Aortic smooth muscle cell (primary cell): ENCODE measurements at places on chromosomes 12 and 14. TPM values are rescaled to one million over a fixed set of nuclear protein-coding genes. Genes with fewer than 3 reads are reported as not detected.

The BBOF1 gene
- 7.8 and 9.3 TPM in 2 replicates for total RNA-seq

The KRT71 gene
- not detected in 2 replicates for total RNA-seq

The CMKLR1 gene
- total RNA-seq: 6.5 and 15.3 TPM in 2 replicates

The HOTAIR gene
- total RNA-seq: not detected in 2 replicates

The ZDHHC17 gene
- total RNA-seq: 64.3 and 74.2 TPM in 2 replicates

The TMEM63C gene
- 0.26 TPM in 1 of 2 replicates, not detected in the other for total RNA-seq

The HHIPL1 gene
- total RNA-seq: 5.7 and 6.7 TPM in 2 replicates

The PEBP1 gene
- total RNA-seq: 268 and 269 TPM in 2 replicates

The NXPH4 gene
- 1.2 and 1.5 TPM in 2 replicates for total RNA-seq

The SERPINA1 gene
- not detected in 2 replicates for total RNA-seq

The NUDT4 gene
- 53.9 and 92.6 TPM in 2 replicates for total RNA-seq

The OVCH1 gene
- total RNA-seq: 0.12 and 0.26 TPM in 2 replicates

The PARP2 gene
- total RNA-seq: 7.9 and 9.2 TPM in 2 replicates

The CCDC38 gene
- total RNA-seq: under 0.01 TPM in 2 replicates

The GRIP1 gene
- total RNA-seq: not detected in 2 replicates

The TBX3 gene
- 0.66 and 1.1 TPM in 2 replicates for total RNA-seq

The FBRSL1 gene
- 1.1 and 1.4 TPM in 2 replicates for total RNA-seq

The MMP19 gene
- total RNA-seq: 6.7 and 11.0 TPM in 2 replicates

The PMEL gene
- total RNA-seq: 0.26 and 1.2 TPM in 2 replicates

The DEPDC4 gene
- 0.75 and 1.6 TPM in 2 replicates for total RNA-seq

The C12orf50 gene
- 0.13 TPM in 1 of 2 replicates, not detected in the other for total RNA-seq

The RERGL gene
- 1.2 and 3.1 TPM in 2 replicates for total RNA-seq

The TM7SF3 gene
- 138 and 150 TPM in 2 replicates for total RNA-seq

The GLS2 gene
- total RNA-seq: 0.13 TPM in 1 of 2 replicates, not detected in the other

The ZBTB1 gene
- 37.0 and 39.5 TPM in 2 replicates for total RNA-seq

The CD69 gene
- not detected in 2 replicates for total RNA-seq

The GPR33 gene
- not detected in 2 replicates for total RNA-seq
